ENCODE measurements at places on chromosomes 1 and 21. TPM values are rescaled to one million over a fixed set of nuclear protein-coding genes. Genes with fewer than 3 reads are reported as not detected.

Gene GCSAML
- not detected for total RNA-seq

Gene P3R3URF
- not detected for total RNA-seq

Gene WNT9A
- total RNA-seq: 1.2 TPM

Gene PTGER3
- total RNA-seq: 1.4 TPM

GRCh38 chr1:169204157-169204556 lies 97.7 kb downstream of the ATP1B1 start:
- DNase-seq: no peak

- DNase-seq: no peak
Observed at GRCh38 chr1:154835531-154836324, 34.4 kb downstream of the KCNN3 start.
